ENCODE measurements at places on chromosomes 6 and 20. TPM values are rescaled to one million over a fixed set of nuclear protein-coding genes. Genes with fewer than 3 reads are reported as not detected.

- no peak for DNase-seq
These were observed 52.1 kb upstream of the RNF182 start for GRCh38 chr6:13872681-13873080.

- no peak for DNase-seq
These were observed 135.9 kb upstream of the FUT9 start for GRCh38 chr6:95879856-95880255.

DNA sequence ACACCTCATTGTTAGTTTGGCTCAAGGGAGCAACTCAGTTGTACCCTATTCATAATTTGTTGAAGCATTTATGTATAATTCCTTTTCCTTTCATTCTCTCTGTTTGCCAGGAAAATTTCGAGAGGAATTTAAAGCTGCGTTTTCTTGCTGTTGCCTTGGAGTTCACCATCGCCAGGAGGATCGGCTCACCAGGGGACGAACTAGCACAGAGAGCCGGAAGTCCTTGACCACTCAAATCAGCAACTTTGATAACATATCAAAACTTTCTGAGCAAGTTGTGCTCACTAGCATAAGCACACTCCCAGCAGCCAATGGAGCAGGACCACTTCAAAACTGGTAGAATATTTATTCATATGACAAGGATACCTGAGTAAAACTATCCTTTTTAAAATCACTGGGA, 45.2 kb upstream of the GFRAL start:
- DNase-seq, result no peak

Gene SERINC1
- 260 TPM for total RNA-seq
